GM12891 (cell line): ENCODE measurements at places on chromosomes 6 and 20.

- DNase-seq, result no peak
These were observed 37.2 kb downstream of the SLC22A2 start for GRCh38 chr6:160221423-160221822.

DNA sequence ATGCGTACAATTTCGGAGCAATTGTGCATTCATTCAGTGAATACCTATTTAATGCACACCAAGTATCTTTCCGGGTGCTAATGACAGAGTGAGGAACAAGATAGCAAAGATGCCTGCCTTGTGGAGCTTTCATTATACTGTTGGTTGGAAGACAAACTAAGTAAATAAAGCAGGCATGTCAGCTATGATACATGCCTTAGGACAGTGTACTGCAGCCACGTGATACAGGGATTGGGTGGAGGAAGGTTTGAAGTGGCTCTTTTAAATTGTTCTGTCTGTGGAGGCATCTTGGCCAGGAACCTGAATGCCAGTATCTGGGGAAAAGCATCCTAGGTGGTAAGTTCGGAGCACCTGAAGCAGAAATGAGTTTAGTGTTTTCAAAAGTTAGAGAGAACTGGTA is 3.0 kb upstream of the OTOR start:
- DNase-seq, result no peak

- no peak for DNase-seq
These were observed at the start of gene NRN1 for GRCh38 chr6:6006428-6007365. TSS of gene NRN1 (minus strand) at chr6:6006925. CDS start at chr6:6006749, 176 bp downstream.

- DNase-seq, result no peak
These were observed 18.6 kb upstream of the SPO11 start for GRCh38 chr20:57310821-57311514.

DNA sequence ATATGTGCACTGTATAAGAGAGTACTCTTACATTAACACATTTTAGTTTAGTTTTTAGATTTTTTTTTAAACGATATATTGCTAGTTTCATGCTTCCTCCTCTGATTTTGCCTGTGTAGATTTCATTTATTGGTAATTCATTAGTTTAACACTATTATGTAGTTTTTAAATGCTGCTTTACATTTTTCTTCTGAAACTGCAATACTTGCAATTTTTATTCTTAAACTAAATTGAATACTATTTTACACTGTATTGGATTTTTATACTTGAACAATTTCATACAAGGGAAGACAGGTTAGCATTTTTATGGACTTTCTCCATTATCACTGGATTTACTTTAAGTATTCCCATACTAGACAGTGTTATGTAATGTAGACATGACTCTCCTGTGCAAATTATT is 12.2 kb downstream of the RBM24 start:
- no peak for DNase-seq

DNA sequence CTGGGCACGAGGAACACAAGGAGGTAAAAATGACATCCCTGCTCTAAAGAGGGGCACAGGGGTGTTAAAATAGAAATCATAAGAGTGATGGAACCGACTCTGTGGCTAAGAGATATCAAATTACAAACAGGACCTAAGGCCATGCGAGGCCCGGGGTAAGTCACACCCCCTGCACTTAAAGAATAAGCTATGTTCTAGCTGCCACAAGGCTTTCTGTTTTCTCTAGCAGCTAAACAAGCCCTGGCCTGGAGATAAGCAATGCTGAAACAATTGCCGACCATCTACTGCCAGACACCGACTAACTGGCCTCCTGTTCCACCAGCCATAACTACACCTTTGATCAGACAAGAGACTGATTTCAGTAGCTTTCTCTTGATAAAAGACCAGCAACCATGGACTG is 32.4 kb downstream of the MDGA1 start:
- no peak for DNase-seq

GRCh38 chr20:40050596-40050995 is 638.4 kb downstream of the MAFB start:
- DNase-seq, result no peak

- DNase-seq, result no peak
These were observed 103.9 kb upstream of the JAG1 start for GRCh38 chr20:10777710-10778109.

- no peak for DNase-seq
These were observed 130.2 kb upstream of the SSTR4 start for GRCh38 chr20:22904905-22905304.

GRCh38 chr6:170307080-170307545 is 555 bp downstream of the FAM120B start:
- DNase-seq, result no peak

DNA sequence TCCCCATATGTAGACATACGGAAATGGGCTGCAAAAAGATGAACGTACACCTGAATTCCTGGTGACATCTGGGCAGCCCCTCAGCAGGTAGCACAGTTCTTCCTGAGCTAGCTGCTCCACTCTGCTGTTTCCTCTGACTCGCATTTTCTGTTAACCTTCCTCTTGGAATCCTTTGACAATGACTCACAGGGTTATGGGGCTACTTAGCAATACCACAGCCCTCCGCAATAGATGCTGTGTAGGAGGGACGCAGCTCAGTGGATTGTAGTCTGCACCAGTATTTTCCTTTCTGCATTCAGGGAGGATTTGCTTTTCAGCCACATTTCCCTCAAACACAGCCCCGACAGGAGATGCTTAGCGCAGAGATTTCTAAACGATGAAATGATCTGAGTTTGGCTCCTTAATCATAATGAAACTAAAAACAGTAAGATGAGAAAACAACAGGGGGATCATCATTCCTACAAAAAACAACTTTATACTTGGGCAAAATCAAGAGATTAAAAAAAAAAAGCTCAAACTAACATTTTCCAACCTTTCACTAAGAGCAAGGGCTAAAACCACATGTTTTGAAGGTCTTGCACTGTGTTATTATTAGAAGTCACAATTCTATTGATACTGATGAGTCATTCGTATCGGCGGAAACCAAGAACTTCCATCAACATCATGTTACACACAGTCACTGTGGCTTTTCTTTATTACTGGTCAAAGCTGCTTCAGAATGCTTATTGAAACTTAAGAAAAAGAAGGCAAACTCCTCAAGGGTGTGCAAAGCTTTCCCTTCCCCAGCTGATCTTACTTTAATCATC is 12.2 kb downstream of the BACH2 start:
- no peak for DNase-seq

GRCh38 chr20:37274851-37275524 is 13.4 kb upstream of the GHRH start:
- DNase-seq, result no peak

DNA sequence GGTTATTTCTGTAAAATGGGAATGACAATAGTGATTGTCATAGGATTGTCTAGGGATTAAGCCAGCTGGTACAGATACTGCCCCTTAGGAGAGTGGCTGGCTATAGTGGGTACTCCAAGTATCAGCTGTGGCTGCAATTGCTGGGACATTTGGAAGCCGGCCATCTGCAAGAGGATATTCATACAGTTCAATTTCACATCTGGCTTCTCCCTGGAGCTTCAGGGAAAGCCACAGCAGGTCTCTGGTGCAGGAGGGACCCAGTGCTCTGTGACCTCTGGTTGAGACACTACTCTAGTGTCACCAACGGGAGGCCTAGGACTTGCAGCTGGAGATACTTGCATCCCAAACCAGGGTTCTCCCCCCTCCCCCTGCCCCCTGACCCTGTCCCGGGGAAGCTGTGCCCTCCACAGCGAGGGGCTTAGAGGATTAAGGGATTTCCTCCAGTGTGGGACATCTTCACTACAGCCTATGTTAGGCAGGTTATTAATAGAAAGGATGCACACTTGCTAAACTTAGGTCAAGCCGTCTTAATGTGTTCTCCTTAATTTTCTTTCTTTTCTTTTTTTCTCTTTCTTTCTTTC is 2.7 kb downstream of the SLC2A10 start:
- DNase-seq, result no peak

DNA sequence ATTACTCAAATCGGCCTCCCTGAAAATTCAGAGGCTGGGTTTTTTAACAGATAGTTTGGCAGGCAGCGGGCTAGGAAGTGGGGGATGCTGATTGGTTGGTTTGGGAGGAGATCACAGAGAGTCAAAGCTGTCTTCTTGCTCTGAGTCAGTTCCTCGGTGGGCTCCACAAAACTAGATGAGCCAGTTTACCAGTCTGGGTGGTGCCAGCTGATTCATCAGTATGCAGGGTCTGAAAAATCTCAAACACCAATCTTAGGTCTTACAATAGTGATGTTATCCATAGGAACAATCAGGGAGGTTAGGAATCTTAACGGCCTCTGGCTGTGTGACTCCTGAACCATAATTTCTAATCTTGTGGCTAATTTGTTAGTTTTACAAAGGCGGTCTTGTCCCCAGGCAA is 190.7 kb downstream of the C6orf118 start:
- no peak for DNase-seq

DNA sequence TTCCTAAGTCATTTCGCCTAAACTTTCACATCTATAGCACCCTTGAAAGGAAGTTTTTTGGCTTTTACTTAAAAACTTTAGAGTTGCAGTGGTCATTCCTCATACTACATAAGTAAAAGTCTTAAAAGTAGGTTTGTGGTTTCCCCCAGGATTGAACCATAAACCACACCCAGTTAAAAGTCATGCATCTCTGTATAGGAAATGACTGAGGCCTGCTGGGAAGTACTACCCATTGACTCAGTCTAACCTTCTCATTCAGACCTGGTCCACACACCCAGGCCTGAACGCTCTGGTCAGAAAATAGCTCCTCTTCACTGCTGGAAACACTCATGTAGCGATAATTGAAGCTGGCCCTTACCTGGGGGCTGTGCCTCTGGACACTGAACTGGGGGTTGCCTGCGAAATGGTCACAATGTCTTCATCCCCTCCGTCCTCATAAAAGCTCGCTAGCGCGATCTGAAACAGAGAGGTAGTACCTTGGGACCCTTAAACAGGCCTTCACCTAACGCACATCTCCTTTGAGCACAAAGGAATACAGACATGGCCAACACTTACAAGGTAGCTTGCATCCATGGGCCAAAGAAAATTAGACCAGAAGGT is 2.6 kb downstream of the NSFL1C start:
- no peak for DNase-seq

GRCh38 chr6:131063764-131064272 is 773 bp upstream of the EPB41L2 start:
- no peak for DNase-seq

DNA sequence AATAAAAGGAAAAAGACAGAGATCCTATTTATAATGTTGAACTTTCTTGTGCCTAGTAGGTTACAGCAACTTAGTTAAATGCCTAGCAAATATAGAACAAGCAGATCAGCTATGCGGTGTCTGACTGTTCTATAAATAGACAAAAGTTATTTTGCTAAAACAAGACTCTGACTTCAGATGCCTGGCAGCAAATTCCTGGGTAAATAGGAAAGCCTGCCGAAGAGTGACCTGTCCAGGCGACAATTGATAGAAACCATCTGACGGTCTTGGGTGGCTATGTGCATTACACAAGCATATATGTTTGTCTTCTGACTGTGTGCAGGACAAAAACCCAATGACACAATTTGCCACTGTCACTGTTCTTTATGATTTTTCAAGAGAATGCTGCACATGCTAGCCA is 38.0 kb upstream of the PDE10A start:
- no peak for DNase-seq

- DNase-seq, result no peak
These were observed 26.8 kb downstream of the METTL24 start for GRCh38 chr6:110331390-110331789.

- DNase-seq, result no peak
These were observed 104.0 kb upstream of the ASF1A start for GRCh38 chr6:118789954-118790353.

GRCh38 chr6:114995526-114995925 is 652.7 kb upstream of the HS3ST5 start:
- no peak for DNase-seq

DNA sequence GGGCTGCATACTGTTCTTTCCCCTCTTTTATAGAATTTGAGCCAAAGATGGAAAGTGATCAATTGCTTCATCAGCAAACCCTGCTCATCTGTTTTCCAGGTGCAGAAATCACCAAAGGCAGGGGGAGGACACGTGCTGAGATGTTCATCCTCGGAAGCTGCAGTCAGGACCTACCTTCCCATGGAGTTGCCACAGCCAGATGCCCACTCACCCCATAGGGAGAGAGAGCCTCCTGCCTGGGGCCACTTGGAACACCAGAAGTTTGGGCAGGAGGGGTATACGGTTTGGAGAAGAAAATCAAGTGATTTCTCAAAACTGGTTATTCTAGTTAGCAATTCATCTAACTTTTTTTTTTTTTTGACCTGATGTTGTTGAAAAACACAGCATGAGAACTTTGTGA is 5.3 kb upstream of the CST7 start:
- DNase-seq, result no peak

DNA sequence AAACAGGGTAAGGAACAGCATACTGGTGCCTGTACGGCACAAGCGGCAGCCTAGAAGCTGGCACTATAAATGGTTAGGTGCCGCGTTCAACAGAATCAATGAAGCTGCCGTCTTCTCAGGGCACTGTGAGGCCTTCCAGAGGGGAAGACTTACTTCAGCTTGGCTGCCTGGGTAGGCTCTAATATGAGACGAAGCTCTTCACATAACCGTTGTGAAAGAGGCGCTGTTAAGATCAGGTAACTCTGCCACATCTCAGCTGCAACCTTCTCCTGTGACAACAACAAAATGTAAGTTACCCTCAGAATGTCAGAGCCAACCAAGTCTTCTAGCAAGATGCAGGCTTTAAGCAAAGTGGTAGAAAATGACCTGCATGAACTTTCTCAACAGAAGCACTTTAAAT is 12.0 kb upstream of the LYRM2 start:
- no peak for DNase-seq

DNA sequence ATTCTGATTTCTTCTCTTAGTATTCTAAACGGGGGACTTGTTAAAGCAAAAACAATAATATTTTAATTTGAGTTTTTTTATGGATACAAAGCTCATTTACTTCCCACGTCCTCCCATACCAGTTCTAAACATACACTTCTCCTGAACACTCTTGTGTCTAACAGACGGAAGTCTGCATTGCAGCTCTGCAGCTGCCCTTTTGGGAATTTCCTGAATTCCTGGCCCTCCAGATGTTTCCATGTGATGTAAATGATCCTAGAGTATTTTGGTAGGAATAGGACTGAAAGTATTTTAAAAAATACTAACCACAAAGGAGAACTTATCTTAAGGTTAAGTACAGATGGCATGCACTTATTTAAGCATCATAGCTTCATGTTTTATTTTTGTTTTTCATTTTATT is 886.7 kb downstream of the TBC1D32 start:
- no peak for DNase-seq

DNA sequence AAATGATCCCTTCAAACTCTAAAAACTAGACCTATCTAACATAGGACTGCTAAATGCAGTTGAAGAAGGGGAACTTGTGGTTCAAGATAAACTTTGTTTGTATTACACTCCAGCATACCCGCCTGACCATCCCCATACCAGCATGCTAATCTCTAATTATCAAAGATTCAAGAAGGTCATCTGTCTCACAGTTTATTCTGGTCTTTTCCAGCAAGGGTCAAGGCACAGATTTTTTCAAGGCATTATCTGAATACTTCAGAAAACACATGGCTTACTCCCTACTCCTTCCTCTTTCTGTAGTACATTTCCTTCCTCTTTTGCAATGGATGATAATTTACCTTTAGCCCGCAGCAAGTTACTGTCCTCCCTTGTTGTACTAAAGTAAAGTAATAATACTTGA is 174.1 kb downstream of the PKHD1 start:
- no peak for DNase-seq
